ENCODE measurements at places on chromosomes 16 and 17.

GRCh38 chr17:40617678-40618240, 29.9 kb downstream of the SMARCE1 start:
- no peak for DNase-seq

DNA sequence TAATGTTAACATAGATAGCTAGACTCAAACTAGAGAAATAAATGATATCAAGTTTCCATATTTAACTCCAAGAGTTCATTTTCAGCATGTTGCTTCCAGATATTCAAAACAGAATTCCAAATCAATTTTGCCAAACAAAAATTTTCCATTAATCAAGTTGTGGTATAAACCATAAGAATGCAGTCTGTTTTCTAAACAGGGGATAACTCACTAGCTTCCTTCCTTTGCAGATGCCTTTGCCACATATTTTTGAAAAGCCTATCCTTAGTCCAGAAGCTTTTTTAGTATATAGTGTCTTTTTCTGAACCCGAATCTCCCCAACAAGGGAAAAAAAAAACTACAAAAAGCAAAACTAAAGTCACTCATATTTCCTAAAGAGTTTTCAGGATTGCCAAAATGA, 61.5 kb downstream of the HELZ start:
- no peak for DNase-seq

DNA sequence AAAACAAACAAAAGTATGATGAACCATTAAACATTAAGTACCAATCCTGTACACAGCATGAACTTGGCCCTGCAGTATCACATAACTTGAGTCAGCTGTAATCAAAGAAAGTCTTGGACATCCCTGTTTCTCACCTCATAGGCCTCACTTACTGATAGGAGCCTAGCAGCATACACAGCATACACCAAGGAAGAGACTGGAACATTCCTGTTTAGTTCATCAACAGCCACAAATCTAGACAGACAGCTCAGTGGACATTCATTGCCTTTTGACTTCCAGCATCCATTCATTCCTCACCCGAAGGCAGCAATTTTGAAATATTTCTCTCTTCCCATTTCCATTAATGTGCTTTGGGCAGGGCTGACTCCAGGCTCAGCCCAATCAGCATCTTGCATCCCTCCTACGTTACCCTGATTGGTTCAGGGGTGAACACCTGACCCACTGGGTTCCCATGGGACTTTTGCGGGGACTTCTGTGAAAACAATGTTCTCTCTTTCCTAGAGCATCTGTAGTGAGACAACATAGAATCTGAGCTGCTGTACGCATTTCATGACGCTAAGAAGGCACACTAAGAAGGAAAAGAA, 336.7 kb upstream of the ZFHX3 start:
- DNase-seq, result no peak

DNA sequence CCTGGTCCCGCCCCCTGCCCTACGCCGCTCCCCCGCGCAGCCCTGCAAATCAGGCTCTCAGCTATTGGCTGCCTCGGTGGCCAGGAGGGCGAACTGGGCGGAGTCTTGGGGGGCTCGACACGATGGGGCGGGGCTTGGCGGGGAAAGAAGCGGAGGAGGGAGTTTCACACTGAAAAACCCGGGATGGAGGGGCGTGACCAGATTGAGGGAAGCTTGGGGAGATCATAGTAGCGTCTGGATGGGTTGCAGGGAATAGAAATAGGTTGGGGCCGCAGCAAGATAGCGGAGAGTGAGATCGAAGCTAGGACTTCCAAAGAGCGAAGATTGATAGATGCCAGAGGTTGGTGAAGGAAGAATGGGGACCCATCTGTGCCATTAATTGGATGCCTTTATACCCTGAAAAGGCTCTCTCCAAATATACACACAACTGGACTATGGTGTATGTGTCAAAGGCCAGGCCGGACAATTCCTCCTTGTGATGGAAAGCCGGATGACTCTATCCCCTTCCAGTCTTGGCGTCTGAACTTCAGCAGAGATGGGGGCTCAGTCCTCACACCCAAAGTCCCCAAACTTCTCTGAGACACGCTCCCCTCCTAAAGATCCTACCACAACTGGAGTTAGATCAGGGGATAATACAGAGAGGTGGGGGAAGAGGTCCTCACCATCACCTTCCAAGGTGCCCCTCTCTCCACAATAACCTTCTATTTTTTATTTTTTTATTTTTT, 376 bp upstream of the STAC2 start:
- peak; percentile 40 for DNase-seq

DNA sequence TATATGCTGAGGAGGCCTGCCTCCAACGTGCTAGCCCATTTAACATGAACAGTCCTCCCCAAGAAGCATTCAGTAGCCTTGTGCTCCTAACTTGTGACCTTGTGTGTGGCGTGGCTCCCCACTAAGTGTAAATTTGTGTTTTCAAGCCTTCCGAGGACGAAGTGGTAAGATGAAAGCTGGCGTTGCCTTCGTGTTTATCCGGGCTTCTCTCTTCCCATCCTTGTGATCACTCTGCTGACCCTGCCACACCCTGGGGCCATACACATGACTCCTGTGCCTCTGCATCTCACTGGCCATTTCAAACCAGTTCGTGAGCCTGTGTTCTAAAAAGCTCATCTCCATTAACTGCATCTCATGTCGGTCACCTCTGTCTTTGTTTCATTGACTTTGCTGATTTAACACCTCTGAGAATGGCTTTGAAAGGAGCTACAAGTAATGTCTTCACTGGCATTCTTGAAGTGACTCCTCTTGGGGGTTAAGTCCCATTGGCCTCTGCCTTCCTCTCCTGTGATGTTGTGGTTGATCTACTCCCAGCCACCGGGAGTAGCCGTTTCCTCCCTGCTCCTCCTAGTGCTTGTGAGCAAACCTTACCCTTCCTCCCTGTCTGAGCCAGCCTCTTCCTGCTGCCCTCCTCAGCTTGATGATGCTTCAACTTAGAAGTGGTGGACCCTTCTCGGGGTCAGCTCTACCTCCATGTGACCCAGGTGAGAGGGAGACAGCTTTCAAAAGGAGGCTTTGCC, 27.4 kb upstream of the NAGLU start:
- DNase-seq, result no peak

GRCh38 chr16:50684823-50685461, 3.8 kb upstream of the SNX20 start:
- DNase-seq, result no peak

- DNase-seq, result no peak
Observed at GRCh38 chr17:62456016-62456415, 22.6 kb upstream of the TLK2 start.

GRCh38 chr17:49910858-49911204, 58.2 kb upstream of the DLX4 start:
- DNase-seq, result no peak

DNA sequence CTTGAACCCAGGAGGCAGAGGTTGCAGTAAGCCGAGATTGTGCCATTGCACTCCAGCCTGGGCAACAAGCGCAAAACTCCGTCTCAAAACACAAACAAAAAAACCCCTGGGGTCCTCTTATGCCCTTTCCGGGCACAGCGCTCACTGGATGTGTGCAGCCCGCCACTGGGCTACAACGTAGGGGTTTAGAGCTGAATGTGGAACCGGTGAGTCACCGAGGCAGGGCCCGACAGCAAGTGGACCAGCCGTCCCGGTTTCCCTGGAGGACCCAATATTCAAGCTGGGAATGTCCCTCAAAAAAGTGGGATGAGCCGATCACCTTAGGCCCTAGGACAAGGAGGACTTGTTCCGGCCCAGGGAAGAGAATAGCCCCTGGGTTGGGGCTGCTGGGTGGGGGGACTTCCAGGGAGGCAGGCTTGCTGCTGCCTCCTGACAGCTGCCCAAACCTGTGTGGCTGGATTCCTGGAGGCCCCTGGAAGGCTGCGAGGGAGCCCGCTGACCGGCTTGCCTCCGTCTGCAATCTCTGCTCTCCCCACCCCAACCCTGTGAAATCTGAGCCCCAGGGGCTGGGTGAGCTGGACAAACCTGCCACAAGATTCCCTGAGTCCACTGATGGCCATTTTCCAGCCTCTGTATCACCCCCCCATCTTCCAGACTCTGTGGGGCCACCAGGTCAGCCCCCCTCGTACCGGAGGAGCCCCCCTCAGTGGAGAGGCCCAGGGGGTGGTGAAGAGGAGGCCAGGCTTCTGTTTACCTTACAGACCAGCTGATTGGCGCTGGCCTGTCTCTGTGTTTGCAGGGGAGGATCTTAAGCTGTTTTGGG, 2.9 kb upstream of the CLDN9 start:
- DNase-seq, result no peak

DNA sequence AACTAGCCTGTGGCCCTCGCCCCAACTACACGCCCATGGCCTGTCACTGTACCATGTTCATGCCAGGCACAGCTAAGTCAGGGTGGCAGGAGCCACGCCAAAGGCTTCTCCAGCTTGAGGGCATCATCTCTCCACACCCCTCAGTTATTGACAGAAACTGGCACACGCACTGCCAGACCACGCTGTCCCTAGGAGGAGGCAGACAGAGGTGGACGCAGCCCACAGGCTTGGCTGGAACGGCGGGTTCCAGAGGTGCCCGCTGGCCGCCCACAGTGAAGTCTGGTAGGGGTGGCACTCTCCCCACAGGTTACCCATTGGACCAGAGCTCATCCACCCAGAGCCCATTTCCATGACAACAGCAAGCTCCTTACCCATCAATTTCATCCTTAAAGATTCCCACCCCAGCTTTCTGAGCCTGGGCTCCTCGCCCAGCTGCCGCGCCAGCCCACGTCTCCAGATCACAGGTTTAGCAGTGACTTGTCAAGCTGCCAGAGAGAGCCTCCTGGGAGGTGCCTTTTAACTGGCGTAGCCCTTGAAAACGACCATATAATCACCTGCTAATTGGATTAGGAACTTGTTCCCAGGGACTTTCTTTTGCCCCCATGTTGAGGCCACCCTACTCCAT, 27.9 kb downstream of the RPRML start:
- DNase-seq, result no peak

- DNase-seq, result no peak
Observed at GRCh38 chr17:7903154-7904103, 12.7 kb downstream of the RNF227 start.

DNA sequence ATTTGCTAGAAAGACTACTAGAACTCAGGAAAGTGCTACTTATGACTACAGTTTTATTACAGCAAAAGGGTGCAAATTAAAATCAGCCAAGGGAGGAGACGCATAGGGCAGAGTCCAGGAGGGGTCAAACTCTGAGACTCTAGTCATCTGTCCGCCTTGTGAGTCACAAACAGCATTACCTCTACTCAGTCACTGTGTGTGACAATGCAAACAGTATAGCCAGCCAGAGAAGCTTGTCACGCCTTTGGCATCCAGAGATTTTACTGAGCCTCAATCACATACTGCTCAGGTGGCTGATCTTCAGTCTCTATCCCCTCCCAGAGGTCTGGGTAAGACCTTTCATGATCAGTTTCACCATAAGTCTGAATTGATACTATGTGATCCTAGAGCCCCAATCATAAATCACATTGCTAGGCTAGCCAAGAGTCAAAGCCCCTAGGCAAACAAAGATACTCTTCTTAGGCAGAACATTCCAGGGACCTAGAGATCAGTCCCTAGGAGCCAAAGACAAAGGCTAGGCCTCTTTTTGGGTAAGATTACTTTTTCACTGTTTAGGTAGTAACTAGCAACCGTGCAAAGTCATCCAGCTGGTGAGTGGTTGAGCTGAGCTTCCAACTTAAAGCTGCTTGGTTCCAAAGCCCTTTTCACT, 48.8 kb upstream of the CLEC19A start:
- no peak for DNase-seq

DNA sequence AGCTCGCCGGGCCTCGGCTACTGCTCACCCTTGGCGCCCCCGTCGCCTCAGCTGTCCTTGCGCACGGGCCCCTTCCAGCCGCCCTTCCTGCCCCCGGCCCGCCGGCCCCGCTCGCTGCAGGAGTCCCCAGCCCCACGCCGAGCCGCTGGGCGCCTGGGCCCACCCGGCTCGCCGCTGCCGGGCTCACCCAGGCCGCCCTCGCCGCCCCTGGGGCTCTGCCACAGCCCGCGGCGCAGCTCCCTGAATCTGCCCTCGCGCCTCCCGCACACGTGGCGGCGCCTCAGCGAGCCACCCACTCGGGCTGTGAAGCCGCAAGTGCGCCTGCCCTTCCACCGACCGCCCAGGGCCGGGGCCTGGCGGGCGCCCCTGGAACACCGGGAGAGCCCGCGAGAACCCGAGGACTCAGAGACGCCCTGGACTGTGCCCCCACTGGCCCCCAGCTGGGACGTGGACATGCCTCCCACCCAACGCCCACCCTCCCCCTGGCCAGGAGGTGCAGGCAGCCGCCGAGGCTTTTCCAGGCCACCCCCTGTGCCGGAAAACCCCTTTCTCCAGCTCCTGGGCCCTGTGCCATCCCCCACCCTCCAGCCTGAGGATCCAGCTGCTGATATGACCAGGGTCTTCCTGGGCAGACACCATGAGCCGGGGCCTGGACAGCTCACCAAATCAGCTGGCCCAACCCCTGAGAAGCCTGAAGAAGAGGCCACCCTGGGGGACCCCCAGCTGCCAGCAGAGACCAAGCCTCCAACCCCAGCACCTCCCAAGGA, 12.8 kb downstream of the MYO15A start:
- no peak for DNase-seq

DNA sequence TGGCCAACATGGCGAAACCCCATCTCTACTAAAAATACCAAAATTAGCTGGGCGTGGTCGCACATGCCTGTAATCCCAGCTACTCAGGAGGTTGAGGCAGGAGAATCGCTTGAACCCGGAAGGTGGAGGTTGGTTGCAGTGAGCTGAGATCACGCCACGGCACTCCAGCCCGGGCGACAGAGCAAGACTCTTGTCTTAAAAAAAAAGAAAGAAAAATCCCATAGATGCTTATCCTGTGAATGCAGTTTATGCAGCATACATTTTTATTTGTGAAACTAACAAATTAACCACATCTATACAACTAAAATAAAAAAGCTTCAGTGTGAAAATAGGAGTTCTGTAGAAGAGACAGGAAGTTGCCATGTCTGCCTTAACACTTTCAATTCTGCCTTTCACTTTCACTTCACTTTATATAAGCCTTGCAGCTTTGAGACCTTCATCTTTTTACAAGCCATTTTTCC, 7.1 kb downstream of the IGSF6 start:
- DNase-seq, result peak; percentile 17

DNA sequence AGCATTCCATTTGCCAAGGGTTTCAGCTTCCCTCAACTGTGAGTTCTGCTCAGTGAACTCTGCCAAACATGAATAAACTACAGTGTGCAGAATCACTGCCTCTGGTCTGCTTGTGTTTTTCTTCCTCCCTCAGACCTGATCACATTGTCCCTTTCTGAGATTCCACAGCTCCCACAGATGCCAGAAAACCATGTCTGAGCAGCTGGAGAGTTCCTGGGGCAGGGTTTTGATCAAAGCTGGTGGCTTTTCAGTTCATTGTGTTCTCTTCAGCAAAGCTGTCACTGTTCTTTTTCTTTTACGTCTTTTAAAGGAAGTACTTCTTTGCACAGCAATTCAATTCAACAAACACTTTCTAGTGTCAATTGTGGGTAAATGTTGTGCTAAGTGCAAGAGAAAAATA, 555.8 kb downstream of the RBFOX1 start:
- DNase-seq, result no peak

- no peak for DNase-seq
Observed at GRCh38 chr16:4324492-4325252, 8.8 kb downstream of the GLIS2 start.

Data from stimulated activated CD4-positive, alpha-beta T cell treated with anti-CD3 and anti-CD28 coated beads, Interleukin-1b, Interleukin-23, amount 100 ng/mL, for 4 hours (primary cell).